ENCODE measurements at places on chromosomes 5 and 9.
A peak's percentile ranks its signal among the peaks of the same experiment; 100 is the strongest.

- no peak for DNase-seq
Observed at GRCh38 chr9:87099407-87099806, 152.1 kb upstream of the GAS1 start.

DNA sequence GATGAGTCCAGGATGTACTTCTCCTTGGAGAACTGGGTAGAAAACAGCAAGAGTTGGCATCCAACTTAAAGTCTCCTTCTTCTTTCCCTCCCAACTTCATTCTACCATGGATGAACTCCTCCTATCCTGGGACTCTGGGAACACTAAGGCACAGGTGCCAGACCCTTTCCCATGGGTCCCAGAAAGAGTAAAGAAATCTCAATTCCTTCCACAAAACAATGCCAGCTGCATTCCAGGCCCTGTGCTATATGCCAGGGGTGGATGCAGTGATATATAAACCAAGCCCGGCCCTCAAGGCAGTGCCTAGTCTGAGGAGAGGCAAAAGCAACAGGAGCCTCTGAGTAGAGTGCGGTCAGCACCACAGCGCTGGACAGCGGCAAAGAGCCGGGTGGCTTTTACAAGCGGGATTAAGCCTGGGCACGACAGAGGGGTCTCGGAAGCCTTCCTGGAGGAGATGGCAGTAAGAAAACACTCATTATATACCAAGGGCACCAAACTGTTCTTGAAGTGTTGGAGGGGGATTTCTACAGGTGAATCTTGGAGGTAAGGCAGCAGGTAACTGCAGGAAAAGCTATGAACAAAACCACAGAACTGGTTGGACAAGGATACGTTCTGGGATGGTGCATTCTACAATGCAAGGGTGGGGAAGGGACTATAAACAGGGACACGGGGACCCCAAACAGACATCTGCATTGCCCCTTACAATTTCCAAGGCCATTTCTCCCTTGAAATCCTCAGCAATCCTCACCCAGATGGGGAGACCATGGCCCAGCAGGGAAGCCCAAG is 16.4 kb upstream of the TOR2A start:
- no peak for DNase-seq

GRCh38 chr5:56343988-56344387 is 110.9 kb upstream of the ANKRD55 start:
- no peak for DNase-seq

DNA sequence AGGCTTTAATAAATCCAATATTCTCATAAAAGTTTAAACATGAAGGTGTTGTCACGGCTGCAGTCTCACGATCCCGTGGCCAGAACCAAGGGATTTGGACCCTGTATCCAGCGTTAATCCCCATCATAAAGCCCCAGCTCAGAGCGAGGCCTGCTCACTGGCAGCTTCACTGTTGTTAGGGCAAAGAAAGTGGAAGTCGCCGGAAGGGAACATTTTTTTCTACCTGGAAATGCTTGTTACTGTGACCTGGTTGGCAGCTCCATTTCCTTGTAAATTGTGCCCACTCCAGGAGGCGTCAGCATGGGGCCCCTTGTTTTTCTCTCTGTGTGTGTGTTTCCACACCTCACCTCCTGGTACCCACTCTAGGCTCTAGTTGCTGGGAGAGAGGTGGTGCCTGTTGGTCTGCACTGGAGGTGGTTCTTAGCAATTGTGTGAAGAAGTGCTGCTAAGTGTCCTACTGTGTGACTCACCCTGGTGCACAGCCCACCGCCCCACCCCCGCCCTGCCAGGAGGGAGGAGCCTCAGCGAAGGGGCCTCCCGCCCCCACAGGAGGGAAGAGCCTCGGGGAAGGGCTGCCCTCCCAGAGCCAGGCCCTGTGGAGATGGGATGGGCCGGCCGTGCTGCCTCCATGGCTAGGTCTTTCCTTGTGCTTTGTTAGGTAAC is 105.1 kb downstream of the EHMT1 start:
- no peak for DNase-seq

- no peak for DNase-seq
Observed at GRCh38 chr5:139914218-139914807, 118.7 kb downstream of the PSD2 start.

DNA sequence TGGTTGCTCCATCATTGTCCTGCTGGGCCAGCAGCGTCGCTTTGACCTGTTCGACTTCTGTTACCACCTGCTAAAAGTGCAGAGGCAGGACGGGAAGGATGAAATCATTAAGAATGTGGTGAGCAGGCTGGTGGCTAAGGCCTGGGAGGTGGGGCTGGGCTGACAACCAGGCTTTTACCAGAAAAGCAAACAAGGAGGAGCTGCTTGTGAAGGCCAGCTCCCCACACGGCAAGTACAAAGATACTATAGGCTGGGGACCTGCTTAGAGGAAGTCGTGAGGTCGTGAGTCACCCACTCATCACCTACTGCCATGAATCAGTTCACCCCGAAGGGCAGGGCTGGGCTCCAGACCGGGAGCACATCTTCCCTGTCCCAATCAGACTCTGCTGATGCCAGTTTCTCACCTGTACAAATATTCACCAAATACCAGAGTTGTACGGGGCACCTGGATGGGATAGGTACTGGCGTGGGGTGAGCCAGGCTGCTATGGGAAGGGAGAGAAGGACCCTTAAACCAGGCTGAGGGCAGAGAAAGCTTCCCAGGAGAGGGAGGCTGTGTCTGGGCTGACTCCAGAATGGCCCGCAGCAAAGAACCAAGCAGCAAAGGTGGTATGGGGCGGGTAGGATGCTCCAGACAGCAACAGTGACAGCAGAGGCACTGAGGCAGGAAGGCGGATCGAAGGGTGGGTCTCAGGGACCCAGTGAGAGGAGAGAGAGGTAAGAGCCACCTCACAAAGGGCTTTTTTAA is 69.3 kb upstream of the NIPAL4 start:
- DNase-seq: peak; percentile 64

- no peak for DNase-seq
Observed at GRCh38 chr5:13609504-13609903, 335.0 kb downstream of the DNAH5 start.

GRCh38 chr9:133733796-133734533 is 4.2 kb downstream of the SARDH start:
- no peak for DNase-seq

DNA sequence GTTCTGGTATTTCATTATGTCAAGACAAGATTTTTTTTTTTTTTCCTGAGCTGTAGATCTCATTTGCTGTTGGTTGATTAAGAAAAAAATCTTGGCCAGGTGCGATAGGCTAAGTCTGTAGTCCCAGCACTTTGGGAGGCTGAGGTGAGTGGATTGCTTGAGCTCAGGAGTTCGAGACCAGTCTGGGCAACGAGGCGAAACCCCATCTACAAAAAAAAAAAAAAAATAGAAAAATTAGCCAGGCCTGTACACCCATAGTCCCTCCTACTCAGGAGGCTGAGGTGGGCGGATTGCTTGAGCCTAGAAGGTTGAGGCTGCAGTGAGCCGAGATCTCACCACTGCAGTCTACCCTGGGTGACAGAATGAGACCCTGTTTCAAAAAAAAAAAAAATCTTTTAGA is 12.2 kb downstream of the CDC42SE2 start:
- DNase-seq: no peak

GRCh38 chr9:93843396-93843795 is 111.8 kb downstream of the BARX1 start:
- no peak for DNase-seq

DNA sequence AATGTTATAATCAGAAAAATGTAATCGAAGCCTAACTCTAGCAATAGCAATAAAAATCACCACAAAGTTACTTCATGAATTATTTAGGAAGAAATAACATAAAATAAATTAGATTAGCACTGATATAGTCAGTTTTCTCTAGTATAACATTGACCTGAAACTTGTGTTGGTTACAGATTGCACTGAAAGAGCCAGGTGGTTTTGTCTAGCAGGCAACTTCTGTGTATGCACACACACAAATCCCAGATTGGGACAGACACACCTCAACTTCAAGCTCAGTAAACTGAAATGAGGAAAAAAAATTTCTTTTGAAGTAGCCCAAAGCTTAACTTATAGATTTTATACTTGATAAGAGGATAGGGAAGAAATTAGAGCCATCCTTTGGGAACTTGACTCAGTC is 129.3 kb downstream of the EFNA5 start:
- no peak for DNase-seq

DNA sequence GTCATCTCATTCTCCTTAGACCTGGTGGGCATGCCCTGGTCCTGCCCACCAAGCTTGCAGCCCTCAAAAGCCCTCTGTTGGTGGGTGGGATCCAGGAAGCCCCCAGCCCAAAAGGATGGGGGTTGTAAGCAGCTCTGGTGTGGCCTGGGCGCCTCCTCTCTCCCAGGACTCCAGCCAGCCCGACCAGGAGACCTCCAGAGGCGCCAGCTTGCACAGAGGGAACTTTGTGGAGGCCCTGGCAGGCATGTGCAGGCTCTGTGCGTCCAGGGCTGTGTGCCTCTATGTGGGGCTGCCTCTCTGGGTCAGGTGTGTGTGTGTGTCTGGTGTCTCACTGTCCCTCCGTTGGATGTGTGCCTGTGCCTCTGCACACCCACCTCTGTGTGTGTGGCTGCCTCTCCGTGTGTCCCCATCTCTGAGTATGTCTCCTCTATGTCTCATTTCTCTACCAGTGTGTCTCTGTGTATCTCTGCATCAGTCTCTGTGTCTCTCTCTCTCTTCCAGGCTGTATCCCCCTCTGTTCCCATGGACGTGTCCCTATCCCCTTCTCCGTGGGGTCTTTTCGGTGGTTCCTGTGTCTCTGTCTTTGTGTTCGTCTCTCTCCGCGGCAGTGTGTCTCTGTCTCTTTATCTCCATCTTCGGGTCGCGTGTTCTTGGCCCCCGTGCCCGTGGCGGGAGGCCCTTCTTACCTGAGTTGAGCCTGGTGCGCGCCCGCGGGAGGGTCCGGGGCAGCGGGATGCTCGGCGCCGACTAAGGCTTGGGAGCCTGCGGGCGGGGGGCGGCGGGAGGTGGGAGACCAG is 501 bp downstream of the ENHO start:
- no peak for DNase-seq

DNA sequence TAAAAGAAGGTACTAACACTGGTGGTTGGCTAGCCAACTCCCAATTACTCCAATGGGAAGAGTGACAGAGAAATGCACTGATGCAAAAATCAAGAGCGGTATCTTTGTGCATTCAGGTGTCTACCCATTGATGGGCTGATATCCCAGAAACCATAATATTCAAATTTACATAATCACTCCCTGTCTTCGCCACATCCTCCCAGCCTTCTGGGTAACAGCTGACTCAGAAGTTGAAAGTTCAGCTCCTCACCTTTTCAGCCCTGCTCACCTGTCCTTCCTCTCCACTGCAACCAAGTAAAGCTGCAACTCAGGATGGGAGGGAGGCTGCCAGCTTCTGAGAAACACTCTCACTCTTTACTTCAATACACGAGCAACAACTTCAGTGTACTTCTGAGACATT is 6.9 kb downstream of the SUSD1 start:
- DNase-seq: no peak

DNA sequence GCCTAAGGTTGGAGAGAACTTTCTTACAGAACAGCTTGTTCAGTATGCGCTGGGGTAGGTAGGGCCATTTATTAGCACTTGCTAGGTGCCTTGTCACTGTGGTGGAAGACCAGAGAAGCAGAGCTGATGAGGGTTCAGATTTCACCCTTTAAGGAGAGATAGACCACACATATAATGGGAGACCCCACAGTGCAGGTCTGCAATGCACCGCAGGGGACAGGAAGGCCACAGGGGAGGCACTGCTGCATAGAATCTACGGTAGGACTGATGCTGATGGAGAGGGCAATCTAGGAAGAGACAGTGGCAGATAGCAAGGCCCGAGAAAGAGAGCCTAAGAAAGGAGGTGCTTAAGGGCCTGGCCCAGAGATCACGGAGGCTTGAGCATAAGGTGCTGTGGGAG is 64.2 kb downstream of the PTPDC1 start:
- no peak for DNase-seq

DNA sequence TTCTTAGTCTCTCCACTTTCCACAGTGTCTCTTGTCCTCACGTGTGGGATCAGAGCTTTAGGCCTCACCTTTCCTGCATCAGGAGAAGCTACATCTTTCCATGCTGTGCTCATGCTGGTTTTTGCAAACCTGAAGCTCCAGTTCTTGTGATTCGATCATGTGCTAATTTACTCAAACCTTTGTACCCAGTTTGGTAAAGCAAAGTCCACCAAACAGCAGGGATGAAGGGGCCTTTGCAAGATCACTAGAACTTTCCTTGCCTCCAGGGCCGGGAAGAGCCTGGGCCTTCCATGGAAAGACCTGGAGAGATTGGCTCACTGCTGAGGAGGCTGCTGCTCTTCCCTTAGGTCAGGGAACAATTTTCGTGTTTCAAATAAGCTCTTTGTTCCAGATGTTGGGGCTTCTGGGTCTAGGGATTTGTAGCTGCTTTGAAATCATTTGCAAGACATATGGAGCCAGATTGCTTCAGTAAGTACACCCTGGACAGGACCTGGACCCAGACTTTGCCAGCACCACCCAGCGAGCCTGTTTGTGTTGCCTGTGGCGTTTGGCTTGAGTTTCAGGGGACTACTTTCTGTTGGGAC is 18.7 kb upstream of the SPATA31E1 start:
- DNase-seq: no peak

DNA sequence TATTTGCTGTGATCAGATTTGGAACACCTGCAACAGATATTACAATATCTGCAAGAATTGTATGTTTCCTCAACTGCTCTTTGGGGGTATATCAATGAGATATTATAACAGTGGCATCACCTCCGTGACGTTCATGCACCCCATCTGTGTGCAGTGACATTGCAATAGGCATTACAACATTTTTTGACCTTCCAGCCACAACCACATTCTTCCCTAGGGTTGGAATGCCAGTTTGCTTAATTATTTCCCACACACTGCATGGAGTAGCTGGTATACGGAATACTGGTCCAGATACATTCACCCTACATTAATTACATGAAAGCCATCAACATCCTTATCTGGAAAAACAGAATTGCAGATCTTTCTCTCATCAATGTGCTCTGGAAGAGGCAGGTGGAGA is 42.3 kb downstream of the FBXO4 start:
- no peak for DNase-seq

DNA sequence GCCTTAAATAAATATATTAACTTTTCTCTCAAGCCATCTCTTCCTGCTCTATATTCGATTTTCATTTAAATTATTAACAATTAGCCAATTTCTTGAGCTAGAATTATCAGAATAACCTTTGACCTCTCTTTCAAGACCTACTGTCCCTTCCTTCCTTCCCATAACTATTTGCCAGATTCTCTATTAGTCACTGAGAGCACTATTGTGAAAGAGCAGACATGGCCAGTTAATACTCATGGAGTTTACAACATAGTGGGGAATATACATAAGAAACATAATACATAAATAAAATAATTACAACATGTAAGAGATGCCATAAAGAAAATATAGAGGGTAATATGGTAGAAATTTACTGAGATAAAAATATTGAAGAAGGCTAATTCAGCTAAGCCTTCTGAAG is 72.1 kb upstream of the CHD1 start:
- no peak for DNase-seq

GRCh38 chr9:114231273-114231672 is 75.9 kb downstream of the COL27A1 start:
- DNase-seq: no peak

DNA sequence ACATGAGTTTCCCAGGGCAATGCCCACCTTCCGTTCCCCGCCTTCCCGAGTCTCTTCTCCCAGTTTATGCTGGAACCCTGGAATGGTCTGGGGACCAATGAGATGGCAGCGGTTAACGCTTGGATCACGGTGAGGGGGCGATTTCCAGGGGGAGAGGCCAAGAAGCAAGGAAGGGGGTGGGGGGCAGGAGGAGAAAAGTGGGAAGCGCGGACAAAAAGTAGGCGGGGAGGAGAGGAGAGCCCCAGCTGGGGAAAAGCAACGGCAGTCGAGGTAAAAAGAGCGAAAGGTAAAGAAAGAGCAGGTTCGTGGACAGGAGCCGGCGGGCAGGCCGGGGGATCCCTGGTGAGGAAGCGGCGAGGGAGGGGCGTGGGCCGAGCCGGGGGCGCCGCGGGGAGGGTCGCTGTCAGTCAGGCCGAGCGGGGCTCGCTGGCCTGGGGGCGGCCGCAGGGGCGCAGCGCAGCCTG is 508 bp upstream of the SNCAIP start:
- no peak for DNase-seq

Data from 8988T (cell line).